ENCODE measurements at places on chromosomes 5 and 9.

- DNase-seq: no peak
Observed at GRCh38 chr9:137271696-137272076, 5.8 kb upstream of the TOR4A start.

- no peak for DNase-seq
Observed at GRCh38 chr5:136506131-136506530, 140.8 kb upstream of the TRPC7 start.

DNA sequence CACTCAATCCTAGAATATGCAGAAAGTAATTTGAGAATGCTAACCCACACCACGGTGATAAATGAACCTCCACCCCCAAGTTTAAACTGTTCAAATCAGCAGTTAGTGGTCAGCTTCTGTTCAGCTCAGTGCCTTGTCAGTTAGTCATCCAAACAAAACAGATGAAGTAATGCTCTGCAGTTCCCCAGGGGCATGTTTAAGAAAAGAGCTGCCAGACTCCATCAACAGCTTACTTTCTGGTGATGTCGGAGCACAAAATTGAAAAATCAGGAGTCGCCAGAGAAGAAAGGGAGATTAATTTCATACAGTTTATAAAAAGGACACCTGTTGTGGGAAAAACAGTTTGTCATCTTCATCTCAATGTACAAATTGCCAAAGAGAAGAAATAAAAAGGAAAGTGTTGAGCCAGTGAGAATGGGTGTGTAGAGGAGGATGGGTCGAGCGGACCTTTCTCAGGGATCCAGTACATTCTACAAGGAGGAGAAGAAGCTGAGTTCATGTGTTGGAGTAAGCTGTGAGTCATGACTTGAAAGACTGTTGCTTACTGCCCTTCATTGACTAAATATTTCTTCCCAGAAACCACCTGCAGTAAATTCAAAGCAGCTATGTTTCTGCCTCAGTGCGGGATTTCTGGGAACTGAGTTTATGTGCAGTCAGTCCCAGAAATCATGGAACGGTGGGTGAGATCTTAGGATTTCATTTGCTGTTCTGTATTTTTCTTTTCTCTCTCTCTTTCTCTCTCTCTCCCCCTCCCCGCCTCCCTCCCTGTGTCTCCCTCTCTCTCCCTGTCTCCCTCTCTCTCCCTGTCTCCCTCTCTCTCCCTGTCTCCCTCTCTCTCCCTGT, 13.7 kb downstream of the TRIO start:
- no peak for DNase-seq

GRCh38 chr5:92916036-92916435, 665.0 kb downstream of the NR2F1-AS1 start:
- DNase-seq: no peak

- DNase-seq: no peak
Observed at GRCh38 chr5:132258102-132259068, 889 bp downstream of the PDLIM4 start.

GRCh38 chr9:93121316-93122241, 12.5 kb downstream of the NINJ1 start:
- no peak for DNase-seq

GRCh38 chr9:115672477-115673316, 480.9 kb upstream of the PAPPA start:
- no peak for DNase-seq

DNA sequence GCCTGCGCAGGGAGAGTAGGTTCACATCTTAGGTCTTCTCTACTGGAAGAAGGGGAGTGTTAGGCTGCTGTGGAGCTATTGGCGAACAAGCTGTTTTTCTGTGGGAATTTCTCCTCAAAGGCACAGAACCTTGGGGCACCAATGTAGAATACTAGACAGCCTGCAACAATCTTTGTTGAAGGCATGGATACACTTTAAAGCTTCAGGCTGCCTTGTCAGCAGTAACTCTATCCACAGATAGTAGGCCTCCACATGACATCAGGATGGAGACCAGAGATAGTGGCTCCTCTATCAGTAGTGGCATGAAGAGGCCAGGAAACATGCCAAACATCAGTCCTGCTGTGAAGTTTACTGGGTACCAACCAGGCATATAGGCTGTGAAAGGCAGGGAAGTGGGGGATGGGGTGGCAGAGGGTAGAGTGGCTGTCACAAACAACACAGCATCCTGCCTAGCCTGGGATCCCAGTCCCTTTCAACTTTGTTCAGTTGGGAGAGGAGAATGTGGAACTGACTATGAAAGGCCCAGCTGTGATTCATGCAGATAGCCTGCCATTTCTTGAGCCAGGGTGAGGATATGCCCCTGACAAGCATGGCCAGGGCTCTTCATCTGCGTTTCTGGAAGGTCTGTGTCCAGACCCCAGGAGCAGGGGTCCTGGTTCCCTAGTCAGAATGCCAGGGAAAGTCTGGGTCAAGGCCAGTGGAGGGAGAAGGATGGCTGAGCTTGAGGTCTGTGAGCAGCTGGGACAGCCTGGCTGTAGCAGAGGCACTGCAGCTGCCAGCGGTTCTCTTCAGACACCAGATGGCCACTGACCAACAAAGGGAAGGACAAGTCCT, 1.0 kb upstream of the HK3 start:
- no peak for DNase-seq

GRCh38 chr5:180609386-180609785, 18.1 kb upstream of the SCGB3A1 start:
- no peak for DNase-seq

DNA sequence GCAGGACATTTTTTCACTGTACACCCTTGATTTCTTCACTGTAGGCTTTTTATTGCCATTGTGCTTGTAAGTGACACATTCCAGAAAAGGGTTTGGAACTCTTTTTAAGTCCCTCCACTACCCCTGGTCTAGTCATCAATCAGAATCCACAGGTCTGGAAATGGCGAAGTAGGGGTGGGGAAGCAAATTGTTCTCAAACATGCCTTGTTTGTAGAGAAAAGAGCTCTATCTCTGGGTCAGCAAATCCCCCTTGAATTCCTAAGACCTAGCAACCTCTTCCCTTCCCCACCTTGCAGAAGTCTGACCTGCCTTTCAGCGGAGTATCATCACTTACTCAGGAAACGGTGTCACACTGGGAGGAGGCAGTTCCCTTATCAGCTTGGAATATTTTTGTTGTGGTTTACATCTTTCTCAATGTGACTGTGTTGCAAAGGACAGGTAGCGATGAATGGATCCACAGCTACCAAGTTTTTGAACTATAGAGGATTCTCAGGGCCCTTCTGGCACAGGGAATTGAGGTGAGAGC, 3.2 kb downstream of the SH3RF2 start:
- no peak for DNase-seq

DNA sequence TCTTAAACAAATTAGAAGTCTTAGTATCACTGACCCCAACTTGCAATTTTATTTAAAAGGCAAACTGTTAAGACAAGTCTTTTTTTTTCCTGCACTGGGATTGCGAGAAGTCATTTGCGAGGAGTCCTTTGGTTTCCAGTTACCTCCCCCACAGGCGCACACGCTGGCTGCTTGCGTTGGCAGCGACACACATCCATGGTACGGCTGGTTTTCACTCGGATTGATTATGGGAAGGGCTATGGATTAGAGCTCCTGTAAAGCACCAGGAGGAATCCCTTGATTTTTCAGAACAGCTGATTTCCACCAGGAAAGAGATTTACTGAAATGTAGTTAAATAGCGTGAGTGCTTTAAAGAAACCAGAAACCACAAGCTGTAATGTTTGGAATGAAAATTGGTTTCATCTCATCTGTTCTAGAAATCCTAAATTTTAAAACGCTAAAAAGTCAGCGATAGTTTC, 737 bp downstream of the SLC1A3 start:
- DNase-seq: peak; percentile 11

DNA sequence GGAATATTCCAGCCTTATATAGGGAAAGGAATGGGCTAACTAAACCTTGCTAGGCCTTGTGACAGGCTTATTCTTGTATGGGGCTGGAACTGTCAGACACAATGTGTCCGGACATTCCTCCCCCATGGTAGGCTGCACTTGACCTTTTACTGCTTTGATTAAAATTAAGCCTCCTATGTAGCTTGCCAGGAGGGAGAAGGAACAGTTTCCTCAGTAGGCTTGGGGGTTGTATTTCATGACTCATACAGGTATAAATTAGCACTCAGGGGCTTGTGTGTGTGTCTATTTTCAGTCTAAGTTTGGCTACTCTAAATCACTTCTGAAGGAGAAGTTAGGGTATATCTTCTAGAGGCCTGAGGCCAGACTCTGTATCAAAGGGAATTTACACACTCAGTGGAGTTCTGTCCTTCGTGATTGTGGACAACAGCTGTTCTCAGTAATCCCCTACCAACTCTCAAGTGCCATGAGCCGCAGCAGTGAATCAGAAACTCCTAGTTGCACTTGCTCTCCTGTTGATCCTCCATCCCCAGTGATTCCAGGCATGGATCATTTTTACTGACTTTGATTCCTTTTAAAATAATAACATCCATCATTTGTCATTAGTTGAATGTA, 16.4 kb downstream of the ADAMTS16 start:
- DNase-seq: no peak

DNA sequence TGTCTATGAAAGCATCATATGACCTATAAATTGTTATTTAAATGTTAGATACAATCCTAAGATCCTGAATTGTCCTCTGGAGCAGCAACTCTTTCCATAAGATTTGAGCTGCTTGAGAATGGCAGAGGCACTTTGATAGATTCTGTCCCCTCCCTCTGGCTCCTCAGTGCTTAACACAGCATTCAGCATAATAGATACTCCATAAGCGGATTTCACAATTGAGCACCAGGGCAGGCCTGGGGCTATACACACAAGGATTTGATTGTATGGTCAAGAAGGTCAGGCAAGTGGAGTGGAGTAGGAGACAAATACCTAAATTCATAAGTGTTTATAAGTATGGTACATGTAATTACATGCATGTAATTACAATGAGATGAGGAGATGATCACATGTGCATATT, 96.3 kb downstream of the FOXD1 start:
- DNase-seq: no peak

GRCh38 chr9:69379270-69379982, 54.4 kb downstream of the ENTREP1 start:
- DNase-seq: no peak

DNA sequence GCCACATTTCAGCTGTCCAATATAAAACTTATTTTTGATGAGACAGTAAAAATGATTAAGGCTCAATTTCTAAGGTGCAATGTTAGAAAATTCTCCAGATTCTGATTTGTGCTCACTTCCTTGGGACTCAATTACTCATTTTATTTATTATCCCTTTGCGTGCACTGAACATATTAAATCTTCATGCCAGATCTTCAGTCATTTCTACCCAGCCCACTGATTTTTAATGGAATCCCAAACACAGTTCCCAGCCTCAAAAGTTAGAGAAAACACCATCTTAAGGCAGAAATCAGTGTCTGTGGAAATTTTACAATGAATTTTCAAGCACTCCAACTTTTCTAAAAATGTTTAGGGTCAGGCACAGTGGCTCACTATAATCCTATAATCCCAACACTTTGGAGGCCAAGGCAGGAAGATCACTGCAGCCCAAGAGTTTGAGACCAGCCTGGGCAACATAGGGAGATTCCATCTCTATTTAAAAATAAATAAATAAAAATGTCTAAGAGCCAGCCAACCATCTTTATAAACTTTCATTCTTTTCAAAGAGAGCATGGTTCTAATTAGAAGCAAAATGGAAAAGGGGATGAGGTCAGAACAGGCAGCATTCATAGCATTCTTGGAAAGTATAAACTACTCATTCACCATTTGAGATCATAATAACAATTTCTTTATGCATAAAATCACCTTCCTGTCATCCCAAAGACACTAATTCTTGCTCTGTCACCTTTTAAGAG, 53.7 kb downstream of the TLE1 start:
- no peak for DNase-seq

GRCh38 chr5:24163091-24163490, 481.7 kb downstream of the CDH10 start:
- DNase-seq: no peak

DNA sequence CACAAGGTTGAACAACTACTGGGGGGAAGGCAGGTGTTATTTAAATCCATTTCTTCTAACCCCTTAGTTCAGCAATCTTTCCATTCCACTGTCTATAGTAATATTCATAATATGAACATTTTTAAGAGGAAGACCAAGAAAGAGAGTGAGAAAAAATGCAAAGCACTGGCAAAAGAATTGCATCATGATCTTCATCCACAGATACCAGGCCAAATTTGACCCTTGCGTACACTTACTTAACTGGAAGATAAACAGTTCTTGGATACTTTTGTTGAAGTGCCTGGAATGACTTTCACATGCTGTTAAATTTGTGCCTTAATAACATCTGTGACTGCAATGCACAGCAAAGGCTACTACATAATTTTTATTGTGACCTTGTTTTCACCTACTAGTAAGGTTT, 1.8 kb downstream of the PFDN1 start:
- no peak for DNase-seq

GRCh38 chr5:94268226-94268625, 350.2 kb downstream of the KIAA0825 start:
- no peak for DNase-seq

- DNase-seq: no peak
Observed at GRCh38 chr9:115964710-115965347, 188.8 kb upstream of the PAPPA start.

- peak; percentile 57 for DNase-seq
Observed at GRCh38 chr9:87498046-87498810, 561 bp downstream of the DAPK1 start.

- DNase-seq: no peak
Observed at GRCh38 chr5:154234551-154234950, 44.0 kb downstream of the GALNT10 start.

DNA sequence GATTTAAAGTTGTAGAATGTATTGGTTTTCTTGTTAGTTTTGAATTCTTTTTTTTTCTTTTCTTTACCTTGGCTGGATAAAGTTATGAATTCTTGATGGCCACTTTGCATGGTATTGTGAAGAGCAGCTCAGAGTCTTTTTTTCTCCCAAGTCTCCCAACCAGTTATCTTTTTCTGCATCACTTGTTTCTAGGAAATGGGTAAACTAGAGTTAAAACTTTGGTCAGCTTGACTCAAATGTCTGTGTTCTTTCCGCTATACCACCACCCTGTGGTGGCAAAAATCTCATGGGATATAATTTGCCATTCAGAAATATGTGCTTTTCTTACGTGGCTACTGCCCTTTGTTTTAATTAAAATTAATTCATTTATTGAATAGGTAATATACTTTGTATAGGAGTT, 113.2 kb downstream of the UNC13B start:
- no peak for DNase-seq

DNA sequence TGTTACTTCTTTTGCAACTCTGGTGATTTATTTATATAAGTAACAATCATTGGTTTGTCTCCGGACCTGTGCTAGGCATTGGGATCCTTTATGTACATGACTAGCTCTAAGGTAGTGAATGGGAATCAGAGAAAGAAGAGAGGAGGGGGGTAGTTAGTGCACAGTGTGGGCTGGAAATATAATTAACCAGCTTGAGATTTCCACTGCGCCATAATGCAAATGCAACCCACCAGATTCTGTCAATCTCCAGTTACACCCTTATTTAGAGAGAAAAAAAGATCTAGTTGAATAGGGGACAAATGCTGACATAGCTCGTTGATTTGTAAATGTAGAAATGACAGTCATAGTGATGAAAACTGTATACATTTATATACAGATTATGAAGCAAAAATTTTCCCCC, 342.2 kb upstream of the SLC30A5 start:
- DNase-seq: no peak

- DNase-seq: no peak
Observed at GRCh38 chr5:149240354-149240998, 31.2 kb upstream of the AFAP1L1 start.

- no peak for DNase-seq
Observed at GRCh38 chr9:90810691-90811090, 9.1 kb downstream of the SYK start.

Data from substantia nigra (tissue), 51 donors.